Endodermal cell (in vitro differentiated cells): ENCODE measurements at places on chromosomes 7 and 10. TPM values are rescaled to one million over a fixed set of nuclear protein-coding genes. Genes with fewer than 3 reads are reported as not detected.

Gene ASIC3
- 1.2 to 2.5 TPM (median 2.2 TPM) in 3 replicates for total RNA-seq

Gene OR2A5
- not detected in 3 replicates for total RNA-seq

Gene ARID5B
- total RNA-seq: 1.2 to 4.8 TPM (median 1.4 TPM) in 3 replicates

Gene CTAGE8
- total RNA-seq: not detected in 3 replicates

Gene SRRM3
- total RNA-seq: 3.9 and 5.0 TPM in 2 replicates

Gene RELN
- 3.3 and 3.9 TPM in 2 replicates for total RNA-seq

Gene SAP25
- total RNA-seq: 2.2 to 5.8 TPM (median 5.3 TPM) in 3 replicates

DNA sequence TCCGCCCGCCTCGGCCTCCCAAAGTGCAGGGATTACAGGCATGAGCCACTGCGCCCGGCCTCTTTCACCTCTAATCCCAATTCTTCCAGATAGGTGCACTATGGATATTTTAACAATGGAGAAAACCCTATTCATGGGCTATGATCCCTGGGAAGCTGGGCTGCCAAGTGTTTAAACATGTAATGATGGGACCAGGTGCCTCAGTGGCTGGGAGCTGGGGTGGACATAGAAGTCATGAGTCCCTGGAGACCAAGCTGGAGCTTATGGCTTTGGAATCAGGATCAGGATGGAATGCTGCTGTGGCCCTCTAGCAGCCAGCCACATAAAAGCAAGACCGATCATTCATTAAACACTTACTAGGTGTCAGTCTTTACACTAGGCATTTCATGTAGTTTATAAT lies 41.8 kb upstream of the IGFBP3 start:
- H3K4me1 ChIP-seq: no peaks in the 10 kb centered on the region
- H3K27me3 ChIP-seq: no peaks in the 10 kb centered on the region
- no peak overlapping the region for H3K4me3 ChIP-seq
- no peaks in the 10 kb centered on the region for H3K36me3 ChIP-seq

- H3K4me1 ChIP-seq: no peaks in the 10 kb centered on the region
- no peaks in the 10 kb centered on the region for H3K27me3 ChIP-seq
- peaks cover 11% of the 10 kb centered on the region for H3K36me3 ChIP-seq
- DNase-seq: no peak
- H3K4me3 ChIP-seq: no peak overlapping the region
These were observed 34.6 kb upstream of the PPIF start for GRCh38 chr10:79312601-79313187.

GRCh38 chr10:111278266-111278665 lies 201.4 kb downstream of the ADRA2A start:
- H3K27ac ChIP-seq: no peak overlapping the region
- no peak overlapping the region for H3K4me3 ChIP-seq
- no peaks in the 10 kb centered on the region for H3K4me1 ChIP-seq
- H3K36me3 ChIP-seq: no peaks in the 10 kb centered on the region
- DNase-seq: no peak

DNA sequence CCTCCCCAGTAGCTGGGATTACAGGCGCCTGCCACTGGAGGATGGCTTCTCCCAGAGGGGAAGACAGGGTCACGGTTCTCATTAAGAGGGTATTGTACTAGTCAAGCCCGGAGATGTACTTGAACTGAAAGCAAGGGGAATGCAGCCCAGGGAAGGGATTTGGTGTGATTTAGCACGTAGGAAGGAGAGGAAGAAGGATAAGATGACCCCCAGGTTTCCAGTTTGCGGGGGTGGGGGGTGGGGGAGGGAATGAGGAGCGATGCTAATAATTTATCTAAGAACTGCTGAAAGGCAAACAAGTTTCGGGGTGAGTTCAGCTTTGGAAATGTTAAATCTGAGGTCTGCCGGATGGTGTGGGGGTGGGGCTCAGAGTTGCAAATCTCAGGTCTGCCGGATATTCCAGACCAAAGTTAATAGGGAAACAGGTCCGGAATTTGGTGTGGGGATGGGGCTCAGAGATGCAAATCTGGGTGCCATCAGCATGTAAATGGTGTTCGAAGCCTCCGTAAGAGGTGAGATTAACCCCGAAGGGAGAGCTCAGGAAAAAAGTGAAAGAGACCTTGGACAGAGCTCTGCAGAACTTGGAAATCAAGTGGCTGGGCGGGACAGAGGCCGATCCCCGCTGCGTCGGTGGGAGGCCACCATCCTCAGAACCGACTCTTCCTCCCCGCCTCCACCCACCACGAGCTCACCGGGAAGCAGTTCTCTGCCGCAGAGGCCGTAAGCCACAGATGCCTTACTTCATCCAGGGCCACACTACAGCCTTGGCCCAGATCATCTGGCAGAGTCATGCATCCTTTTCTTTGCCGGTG lies 1.6 kb upstream of the SEPHS1 start:
- H3K4me1 ChIP-seq: no peaks in the 10 kb centered on the region
- H3K4me3 ChIP-seq: peak overlapping the region; percentile 92
- H3K27ac ChIP-seq: no peak overlapping the region
- DNase-seq: peak; percentile 96
- peaks cover 23% of the 10 kb centered on the region for H3K27me3 ChIP-seq

GRCh38 chr7:137873979-137874777 lies 27.4 kb upstream of the DGKI start:
- H3K4me1 ChIP-seq: peaks cover 2% of the 10 kb centered on the region
- no peak overlapping the region for H3K27ac ChIP-seq
- no peak overlapping the region for H3K4me3 ChIP-seq
- no peaks in the 10 kb centered on the region for H3K27me3 ChIP-seq

DNA sequence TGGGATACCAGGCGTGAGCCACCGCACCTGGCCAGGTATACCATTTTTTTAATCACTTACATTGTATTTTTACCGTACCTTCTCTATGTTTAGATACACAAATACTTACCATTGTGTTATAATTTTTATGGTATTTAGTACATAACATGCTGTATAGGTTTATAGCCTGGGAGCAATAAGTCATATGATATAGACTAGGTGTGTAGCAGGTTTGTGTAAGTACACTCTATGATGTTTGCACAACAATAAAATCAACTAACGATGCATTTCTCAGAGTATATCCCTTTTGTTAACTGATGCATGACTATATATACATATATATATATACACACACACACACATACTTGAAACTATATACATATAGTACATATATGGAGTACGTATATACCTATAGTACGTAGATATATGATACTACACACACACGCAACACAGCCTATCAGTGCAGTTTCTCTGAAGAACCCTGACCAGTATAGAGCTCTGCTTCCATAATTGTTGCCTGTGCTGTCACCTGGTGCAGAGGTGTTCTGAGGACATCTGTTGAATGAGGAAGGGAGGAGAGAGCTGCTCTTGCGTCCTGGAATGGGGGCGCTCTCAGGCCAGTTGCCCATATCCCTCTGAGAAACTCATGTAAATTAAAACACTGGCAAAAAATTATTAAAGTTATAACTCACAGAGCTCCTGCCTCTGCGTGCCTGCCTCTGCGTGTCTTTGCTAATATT lies 315.3 kb downstream of the FGFR2 start:
- H3K4me3 ChIP-seq: no peak overlapping the region
- no peak overlapping the region for H3K27ac ChIP-seq
- H3K4me1 ChIP-seq: no peaks in the 10 kb centered on the region
- H3K27me3 ChIP-seq: no peaks in the 10 kb centered on the region
- no peak for DNase-seq

GRCh38 chr10:46222364-46222935 lies 64.3 kb upstream of the ANTXRL start:
- peaks cover 3% of the 10 kb centered on the region for H3K4me1 ChIP-seq
- no peak overlapping the region for H3K27ac ChIP-seq
- no peak for DNase-seq
- no peaks in the 10 kb centered on the region for H3K27me3 ChIP-seq
- H3K36me3 ChIP-seq: no peaks in the 10 kb centered on the region

- H3K4me1 ChIP-seq: no peaks in the 10 kb centered on the region
- no peak overlapping the region for H3K4me3 ChIP-seq
- no peaks in the 10 kb centered on the region for H3K36me3 ChIP-seq
These were observed 506 bp upstream of the FAM170B start for GRCh38 chr10:49134327-49134726.

GRCh38 chr10:111261081-111261615 lies 184.3 kb downstream of the ADRA2A start:
- no peaks in the 10 kb centered on the region for H3K36me3 ChIP-seq
- H3K27me3 ChIP-seq: no peaks in the 10 kb centered on the region
- no peaks in the 10 kb centered on the region for H3K4me1 ChIP-seq
- H3K27ac ChIP-seq: no peak overlapping the region
- no peak overlapping the region for H3K4me3 ChIP-seq

- no peak overlapping the region for H3K4me3 ChIP-seq
- no peaks in the 10 kb centered on the region for H3K36me3 ChIP-seq
- DNase-seq: no peak
- no peaks in the 10 kb centered on the region for H3K4me1 ChIP-seq
- H3K27me3 ChIP-seq: no peaks in the 10 kb centered on the region
These were observed 58.3 kb upstream of the EGFR start for GRCh38 chr7:54960517-54960916.

GRCh38 chr7:137626469-137627067 lies 220.2 kb downstream of the DGKI start:
- H3K4me3 ChIP-seq: no peak overlapping the region
- H3K36me3 ChIP-seq: no peaks in the 10 kb centered on the region
- DNase-seq: peak; percentile 92
- no peak overlapping the region for H3K27ac ChIP-seq

DNA sequence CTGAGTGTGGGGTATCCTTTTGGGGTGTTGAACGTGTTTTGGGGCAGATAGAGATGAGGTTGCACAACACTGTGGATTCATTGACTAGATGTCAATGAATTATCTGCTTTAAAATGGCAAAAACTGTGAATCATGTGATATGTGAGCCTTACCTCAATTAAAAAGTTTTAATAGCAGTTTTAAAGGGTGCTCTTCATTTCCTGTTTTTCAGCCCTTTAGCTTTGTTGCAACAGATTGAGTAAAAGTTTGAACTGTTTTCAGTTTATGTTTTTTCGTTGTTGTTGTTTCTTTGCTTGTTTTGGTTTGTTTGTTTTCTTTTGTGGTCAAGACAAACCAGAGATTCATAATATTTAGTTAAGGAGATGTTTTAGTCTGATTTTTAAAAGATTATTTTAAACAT lies 9.4 kb downstream of the TAS2R41 start:
- H3K27ac ChIP-seq: no peak overlapping the region
- no peaks in the 10 kb centered on the region for H3K4me1 ChIP-seq
- H3K4me3 ChIP-seq: no peak overlapping the region
- H3K36me3 ChIP-seq: no peaks in the 10 kb centered on the region
- no peak for DNase-seq
- H3K27me3 ChIP-seq: no peaks in the 10 kb centered on the region

GRCh38 chr7:22718200-22718711 lies 8.7 kb upstream of the IL6 start:
- H3K4me3 ChIP-seq: no peak overlapping the region
- H3K4me1 ChIP-seq: peaks cover 7% of the 10 kb centered on the region
- no peaks in the 10 kb centered on the region for H3K36me3 ChIP-seq
- no peak overlapping the region for H3K27ac ChIP-seq
- DNase-seq: peak; percentile 51

- H3K4me3 ChIP-seq: no peak overlapping the region
- H3K27ac ChIP-seq: no peak overlapping the region
- no peaks in the 10 kb centered on the region for H3K27me3 ChIP-seq
- no peaks in the 10 kb centered on the region for H3K4me1 ChIP-seq
- H3K36me3 ChIP-seq: no peaks in the 10 kb centered on the region
These were observed 200.2 kb downstream of the DYNC1I1 start for GRCh38 chr7:95972523-95972922.
